Activated T-helper 17 cell treated with anti-CD3 and anti-CD28 coated beads, Interleukin-2, amount 50 U/mL, for 72 hours (primary cell): ENCODE measurements at places on chromosomes 3 and 15.

DNA sequence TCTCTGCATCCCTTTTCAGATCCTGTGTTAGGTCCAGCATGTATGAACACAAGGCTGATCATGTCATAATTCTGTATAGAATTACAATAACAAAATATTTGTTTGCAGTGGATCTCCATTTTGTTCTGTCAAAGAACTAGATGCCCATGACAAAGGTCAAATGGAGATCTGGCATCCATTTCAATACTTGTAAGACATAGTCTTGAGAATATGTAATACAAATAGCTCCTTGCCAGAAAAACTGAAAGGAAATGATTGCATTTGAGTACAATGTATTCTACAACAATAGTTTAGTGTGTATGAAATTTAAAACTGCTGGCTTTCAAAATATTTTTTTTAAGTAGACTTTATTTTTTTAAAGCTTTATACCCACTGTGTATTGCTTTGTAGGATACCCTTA is 101.1 kb downstream of the CMSS1 start:
- ATAC-seq = no peak

- ATAC-seq = peak; percentile 16
Observed at GRCh38 chr15:55742498-55742926, 440 bp downstream of the PRTG start.

DNA sequence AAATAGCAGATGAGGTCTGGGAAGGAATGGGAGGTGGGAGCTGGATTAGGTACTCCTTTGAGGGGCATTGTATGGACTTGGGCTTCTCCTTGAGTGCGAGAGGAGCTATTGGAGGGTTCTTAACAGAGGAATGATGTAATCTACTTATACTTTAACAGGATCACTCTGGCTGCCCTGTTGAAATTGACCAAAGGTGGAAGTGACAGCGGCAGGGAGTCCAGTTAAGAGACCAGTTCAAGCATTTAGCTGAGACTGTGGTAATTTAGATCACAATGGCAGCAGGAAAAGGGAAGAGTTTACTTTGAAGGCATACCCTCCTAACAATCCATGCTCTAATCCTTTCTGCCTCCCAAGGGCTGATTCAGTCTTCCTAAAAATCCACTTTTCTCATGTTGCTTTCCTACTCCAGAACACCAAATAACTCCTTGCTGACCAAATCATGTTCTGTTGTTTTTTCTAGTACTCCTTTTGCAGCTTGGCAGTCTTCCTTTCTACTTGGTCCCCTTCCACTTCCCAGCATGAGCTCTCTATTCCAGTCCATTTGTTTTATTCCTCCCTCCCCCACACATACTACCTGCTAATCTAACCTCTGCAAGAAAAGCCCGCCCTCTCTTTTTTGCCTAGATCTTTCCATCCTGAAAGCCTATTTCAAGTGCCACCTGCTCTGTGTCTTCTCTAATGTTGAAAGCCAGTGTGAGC is 139.4 kb downstream of the NECTIN3 start:
- ATAC-seq = no peak

- no peak for ATAC-seq
Observed at GRCh38 chr3:114034787-114035545, 21.4 kb downstream of the CCDC191 start.

DNA sequence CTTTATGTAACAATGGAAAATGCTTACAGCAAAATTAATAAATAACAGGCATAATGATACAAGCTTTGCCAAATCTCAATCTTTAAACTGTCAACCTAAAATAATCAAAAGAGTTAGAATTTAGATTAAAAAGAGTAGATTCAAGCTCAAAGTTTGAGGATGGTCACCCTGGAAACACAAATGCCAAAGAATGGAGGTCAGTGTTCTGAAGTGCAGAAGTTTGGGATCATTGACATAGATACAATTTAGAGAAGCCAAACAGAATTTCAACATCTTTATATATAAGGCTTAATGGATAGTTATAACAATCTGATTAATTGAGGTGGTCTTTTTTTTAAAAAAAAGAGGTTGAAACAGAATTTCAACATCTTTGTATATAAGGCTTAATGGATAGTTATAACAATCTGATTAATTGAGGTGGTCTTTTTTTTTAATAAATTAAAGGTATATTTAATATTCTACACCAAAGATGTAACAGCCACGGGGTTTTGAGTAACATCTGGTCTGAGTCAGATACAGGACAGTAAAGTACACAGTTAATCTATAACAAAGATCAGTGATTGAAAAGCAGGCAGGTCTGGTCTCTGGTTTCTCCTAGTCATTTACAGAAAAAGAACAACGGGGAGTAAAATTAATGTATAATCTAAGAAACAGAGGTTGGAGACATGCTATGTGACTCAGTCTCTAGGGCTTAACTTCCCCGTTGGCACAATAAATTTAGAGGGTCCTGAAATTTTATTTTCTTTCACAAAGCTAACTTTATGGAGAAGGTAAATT is 490.7 kb downstream of the GBE1 start:
- ATAC-seq = no peak

DNA sequence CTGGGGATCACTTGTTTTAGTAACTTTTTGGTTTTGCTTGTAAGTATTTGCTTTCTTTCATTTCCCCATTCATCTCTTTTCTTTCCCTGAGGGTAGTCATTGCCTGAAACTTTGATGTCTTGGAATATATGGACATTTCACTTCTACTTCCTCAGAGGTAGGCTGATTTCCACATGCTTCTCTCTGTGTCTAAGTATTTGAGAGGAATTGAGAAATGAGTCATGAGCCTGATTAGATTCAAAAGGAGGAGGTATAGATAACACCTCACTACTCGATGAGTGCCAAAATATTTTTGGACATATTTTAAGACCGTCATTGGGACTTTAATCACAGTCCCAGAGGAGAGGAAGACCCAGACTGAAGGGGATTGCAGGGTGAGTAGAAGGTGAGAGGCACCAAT is 480.1 kb upstream of the SGO1 start:
- ATAC-seq = no peak

DNA sequence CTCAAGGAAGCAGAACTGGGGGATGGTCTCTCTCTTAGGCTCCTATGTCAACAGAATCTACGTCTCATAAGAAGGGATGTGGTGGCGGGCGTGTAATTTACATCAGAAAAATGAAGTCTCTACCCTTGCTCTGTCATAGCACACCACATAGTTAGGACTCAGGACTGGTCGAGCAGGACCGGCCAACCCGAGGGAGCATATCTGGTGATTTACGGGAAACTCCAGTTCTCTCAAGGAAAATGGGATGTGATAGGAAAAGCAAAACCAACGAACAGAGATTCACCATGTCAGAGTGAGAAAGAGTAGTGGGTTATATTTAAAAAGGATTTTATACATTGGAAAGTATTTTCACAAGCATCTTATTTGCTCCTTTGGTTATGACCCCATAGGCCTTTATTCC is 54.7 kb downstream of the IGF2BP2 start:
- ATAC-seq = no peak

DNA sequence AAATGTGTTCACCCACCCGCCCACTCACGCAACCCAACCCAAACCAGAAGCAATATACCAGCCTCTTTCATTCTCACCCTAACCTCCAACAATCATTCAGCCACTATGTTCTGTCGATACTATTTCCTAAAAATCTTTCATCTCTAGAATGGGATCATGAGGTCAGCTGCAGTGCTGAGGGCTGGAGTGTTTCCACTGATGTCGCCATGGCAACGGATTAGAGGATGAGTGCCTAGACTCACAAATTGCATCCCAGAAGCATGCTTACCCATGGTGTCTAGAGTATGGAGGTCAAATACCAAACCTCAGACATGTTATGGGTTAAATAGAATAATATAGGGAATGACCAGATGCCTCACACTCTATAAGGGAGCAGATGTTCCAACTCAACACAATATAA is 138.5 kb downstream of the GABRB3 start:
- no peak for ATAC-seq

DNA sequence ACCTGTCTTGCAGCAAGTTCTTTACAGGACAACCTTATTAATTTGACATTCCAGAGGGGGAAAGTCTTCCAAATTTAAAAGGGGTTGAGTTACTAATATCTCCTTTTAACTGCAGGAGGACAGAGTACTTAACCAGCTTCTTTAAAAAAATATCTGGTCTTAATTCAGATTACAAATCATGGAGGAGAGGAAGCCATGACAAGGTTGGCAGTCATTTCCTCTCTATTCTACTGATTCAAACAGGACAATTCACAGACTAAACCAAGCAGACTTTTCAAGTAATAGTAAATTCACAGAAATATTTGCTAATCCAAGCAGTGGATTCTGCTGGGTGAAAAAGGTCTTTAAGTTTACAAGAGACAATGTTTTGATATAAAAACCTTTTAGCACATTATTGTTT is 185.3 kb downstream of the CFAP20DC start:
- no peak for ATAC-seq

DNA sequence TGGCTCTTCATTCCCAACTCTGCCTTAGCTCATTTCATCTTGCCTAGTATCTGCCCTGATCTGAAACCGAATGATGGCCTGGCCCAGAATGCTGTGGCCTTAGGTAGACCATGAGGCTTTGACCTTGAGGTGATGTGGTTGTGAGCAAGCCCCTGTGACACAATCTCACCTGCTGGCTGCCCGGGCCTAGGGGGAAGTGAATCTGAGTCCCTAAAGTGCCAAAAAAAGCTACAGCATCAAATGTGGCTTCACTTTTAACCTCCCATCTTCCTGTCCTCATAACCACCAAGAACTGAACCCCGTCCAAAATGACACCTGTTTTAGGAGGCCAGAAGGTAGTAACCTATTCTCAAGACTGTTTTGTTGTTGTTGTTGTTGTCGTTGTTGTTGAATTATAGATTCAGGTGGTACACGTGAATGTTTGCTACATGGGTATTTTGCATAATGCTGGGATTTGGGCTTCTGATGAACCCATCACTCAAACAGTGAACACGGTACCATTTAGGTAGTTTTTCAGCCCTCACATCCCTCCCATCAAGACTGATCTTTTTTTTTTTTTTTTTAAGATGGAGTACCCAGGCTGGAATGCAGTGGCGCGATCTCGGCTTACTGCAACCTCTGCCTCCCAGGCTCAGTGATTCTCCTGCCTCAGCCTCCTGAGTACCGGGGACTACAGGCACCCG is 54.6 kb downstream of the MCCC1 start:
- no peak for ATAC-seq

DNA sequence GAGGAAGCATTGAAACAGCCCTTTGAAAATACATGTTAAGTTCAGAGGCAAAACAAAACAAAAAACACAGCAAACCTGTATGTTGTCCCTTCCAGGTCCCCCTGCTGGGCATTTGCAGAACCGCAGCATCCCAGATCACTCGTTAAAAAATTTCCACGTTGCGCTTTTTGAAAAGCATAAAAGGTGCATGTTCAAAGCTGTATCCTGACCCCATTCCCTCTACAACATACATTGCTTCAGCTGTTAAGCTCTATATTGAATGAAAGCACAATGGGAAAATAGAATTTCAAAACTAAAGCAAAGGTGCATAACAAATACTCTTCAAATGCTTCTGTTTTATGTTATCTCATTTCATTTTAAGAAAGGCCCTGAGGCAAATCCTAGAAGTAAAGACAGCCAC is 328.3 kb downstream of the THSD4 start:
- no peak for ATAC-seq

GRCh38 chr3:168087539-168087938 is 8.2 kb downstream of the GOLIM4 start:
- ATAC-seq = peak; percentile 23

DNA sequence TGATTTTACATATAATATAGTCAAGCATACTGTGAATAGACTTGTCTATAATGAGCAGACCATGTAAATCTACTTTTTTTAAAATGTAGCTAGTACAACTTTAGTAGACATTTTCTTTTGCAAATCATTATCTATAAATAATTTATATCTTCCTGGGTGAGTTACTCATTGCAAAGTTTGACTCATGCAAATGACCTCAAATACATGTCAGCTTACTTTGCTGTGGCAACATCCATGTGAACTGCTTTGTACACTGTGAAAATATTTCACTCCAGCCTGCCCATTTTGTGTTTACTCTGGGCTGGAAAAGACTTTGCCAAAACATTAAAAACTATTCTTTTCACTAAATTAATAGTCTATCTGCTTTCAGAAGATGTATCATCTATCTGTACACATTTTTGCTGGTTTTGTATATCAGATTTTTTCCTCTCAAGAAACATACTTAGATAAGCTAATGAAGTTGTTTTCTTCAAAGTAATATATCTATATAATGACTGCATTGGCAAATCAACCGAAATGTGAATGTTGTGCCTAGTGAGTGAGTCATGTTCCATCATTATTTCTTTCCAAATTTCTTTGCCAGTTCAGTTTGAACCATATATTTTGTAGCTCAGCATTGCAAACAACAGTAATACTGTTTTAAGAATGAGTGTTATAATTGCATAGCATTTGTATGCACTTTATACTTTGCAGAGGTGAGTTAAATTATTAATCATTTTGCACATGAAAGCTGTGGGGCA is 26.5 kb downstream of the IGSF10 start:
- no peak for ATAC-seq

DNA sequence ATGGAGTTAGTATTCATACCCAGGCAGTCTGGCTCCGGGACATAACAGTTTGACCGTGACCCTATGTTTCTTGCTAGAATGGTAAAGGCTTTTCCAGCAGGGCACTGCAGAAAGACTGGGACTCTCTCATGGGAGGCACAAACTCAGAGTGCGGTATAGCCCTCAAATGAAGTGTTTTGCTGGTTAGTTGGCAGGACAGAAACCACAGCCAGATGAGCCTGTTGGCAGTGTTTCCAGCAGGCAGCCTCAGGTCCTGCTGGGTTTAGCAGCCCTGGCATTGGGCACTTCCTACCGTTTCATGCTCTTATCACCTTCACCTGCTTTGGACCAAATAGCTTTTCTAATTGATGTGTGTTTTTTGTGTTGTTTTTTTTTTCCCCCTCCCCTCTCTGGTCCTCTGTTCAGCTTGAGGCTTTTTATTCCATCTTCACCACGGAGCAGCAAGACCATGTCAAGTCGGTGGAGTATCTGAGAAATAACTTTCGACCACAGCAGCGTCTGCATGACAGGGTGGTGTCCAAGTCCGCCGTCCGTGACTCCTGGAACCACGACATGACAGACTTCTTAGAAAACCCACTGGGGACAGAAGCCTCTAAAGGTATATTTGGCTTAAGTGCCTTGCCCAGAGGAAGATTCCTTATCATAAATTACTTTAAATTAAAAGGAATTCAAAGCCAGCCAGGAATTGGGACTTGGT is 205.6 kb downstream of the FEZF2 start:
- no peak for ATAC-seq

GRCh38 chr3:5275529-5275928 is 88.0 kb downstream of the EDEM1 start:
- no peak for ATAC-seq

DNA sequence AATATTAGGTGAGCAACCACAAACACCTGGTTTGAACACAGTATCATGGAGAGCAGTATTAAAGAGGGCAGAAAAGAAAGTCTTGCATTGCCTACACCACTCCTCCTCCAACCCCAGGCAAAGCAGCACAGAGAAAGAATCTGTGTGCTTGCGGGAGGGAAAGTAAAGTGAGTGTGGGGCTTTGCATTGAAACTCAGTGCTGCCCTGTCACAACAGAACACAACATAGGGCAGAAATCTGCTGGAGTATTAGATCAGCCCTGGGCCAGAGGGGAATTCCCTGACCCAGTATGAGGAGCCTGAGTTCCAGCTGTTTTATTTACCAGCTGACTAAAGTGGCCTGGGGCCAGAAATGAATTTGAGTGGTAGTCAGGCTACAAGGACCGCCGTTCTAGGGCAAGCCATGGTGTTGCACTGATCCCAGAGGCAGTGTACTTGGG is 75.5 kb downstream of the SPATA16 start:
- no peak for ATAC-seq

- ATAC-seq = no peak
Observed at GRCh38 chr3:42180901-42181300, 85.1 kb downstream of the CCK start.

GRCh38 chr3:194561306-194561974 is 71.8 kb downstream of the TMEM44 start:
- peak; percentile 79 for ATAC-seq
